ENCODE measurements at places on chromosomes 11 and 22.

- DNase-seq, result no peak
Measured at GRCh38 chr11:18071098-18071705, 25.1 kb upstream of the TPH1 start.

DNA sequence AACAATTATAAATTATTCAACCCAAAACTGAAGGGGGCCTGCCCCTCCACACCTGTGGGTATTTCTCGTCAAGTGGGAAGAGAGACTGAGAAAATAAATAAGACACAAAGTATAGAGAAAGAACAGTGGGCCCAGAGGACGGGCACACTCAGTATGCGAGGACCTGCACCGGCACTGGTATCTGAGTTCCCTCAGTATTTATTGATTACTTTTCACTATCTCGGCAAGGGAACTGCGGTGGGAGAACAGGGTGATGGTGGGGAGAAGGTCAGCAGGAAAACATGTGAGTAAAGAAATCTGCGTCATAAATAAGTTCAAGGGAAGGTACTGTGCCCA is 3.2 kb downstream of the C11orf54 start:
- DNase-seq, result no peak

- peak; percentile 76 for DNase-seq
Measured at GRCh38 chr11:59187587-59187986, 15.7 kb downstream of the DTX4 start.

DNA sequence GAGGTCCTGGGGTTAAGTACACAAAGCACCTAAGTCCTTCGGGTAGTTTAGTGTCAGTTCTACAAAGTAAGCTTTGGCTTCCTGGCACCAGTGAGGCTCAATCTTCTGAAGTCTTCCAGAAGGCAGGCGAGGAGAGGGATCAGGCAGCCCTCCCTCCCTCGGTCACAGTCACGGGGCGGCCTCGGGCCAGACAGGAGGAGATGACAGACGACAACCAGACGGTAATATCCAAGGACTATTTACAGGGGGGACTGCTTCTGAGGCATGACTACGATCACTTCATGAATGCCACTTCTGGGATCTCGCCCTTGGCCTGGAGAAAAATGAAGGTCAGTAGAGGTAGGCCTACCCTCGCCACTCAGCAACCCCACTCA is 383 bp upstream of the TMEM223 start:
- DNase-seq, result no peak

DNA sequence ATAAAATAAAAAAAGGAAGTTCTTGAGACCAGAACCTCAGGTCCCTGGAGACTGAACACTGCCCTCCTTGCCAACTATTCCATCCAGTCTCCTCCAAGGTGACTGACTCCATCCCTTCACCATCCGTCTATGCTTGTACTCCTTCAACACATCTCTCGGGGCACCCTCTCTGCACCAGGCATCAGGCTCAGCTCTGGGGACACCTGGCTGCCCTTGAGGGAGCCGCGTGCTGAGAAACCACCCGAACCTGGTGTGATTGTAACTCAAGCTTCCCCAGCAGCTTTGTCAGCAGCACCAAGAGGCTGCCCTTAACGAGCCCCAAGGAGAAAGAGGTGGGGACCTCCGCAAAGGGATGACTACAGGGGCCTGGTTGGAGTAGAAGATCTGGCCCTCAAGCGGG is 1.7 kb downstream of the PTPN5 start:
- DNase-seq, result no peak

DNA sequence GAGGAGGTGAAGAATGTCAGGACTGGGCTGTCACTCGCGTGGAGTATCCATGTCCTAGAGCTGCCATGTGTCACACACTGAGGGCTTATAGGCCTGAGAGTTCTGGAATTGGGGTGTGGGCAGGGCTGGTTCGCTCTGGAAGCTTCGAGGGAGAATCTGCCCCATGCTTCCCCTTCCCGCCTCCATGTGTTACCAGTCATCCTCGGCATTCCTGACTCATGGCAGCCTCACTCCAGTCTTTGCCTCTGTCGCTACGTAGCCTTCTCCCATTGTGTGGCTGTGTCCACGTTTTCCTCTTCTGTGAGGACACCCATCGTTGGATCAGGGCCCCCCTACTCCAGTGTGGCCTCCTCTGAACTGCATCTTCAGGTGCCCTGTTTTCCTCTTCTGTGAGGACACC is 301.2 kb downstream of the TBC1D22A start:
- no peak for DNase-seq

- peak; percentile 29 for DNase-seq
Measured at GRCh38 chr22:46983046-46983445, 220.6 kb downstream of the TBC1D22A start.

DNA sequence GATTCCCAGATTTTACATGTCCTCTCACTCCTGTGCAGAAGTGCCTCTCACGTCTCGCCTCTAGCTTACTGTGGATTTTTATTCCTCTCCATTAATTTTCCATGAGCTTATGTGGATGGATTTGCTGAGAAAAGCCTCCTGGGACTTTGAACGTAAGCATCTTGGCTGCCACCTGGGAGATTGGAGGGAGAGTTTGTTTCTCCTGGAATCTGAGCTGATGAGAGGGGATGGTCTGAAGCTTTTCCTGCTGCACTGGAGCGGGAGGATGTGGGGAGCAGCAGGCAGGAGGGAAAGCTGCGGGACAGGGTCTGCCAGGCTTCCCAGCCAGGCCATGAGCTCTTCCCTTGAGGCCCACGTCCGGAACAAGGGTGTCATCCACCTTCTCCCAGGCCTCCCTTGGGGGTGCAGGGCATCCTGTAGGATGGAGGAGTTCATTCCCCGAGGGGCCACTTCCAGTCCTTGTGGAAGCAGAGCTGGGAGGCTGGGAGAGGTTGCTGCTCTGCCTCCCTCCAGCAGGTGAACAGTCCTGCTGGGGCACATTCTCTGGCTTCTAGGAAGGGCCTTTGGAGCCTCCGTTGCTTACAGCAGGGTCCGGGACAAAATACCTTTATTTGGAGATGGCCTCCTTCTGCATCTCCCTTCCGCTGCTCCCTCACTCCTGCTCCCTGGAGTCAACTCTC is 3.6 kb upstream of the SHANK2 start:
- no peak for DNase-seq

DNA sequence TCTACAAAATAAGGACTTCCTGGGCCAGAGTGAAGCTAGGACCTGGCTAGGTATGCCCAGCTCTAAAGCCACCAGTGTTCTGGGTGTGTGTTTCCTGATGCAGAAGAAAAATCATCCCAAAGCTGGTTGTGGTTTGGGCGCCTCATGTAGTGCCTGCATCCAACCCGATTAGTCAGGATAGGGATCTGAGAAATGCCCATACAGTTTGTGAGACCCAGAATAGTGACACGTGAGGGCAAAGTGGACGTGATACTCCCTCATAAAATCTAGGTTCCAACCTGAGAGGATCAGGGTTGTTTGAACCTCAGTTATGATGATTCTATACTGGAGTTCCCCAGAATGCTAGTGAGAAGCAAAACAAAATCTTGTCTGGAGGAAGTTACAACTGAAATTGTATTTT is 238.4 kb downstream of the TBC1D22A start:
- no peak for DNase-seq

DNA sequence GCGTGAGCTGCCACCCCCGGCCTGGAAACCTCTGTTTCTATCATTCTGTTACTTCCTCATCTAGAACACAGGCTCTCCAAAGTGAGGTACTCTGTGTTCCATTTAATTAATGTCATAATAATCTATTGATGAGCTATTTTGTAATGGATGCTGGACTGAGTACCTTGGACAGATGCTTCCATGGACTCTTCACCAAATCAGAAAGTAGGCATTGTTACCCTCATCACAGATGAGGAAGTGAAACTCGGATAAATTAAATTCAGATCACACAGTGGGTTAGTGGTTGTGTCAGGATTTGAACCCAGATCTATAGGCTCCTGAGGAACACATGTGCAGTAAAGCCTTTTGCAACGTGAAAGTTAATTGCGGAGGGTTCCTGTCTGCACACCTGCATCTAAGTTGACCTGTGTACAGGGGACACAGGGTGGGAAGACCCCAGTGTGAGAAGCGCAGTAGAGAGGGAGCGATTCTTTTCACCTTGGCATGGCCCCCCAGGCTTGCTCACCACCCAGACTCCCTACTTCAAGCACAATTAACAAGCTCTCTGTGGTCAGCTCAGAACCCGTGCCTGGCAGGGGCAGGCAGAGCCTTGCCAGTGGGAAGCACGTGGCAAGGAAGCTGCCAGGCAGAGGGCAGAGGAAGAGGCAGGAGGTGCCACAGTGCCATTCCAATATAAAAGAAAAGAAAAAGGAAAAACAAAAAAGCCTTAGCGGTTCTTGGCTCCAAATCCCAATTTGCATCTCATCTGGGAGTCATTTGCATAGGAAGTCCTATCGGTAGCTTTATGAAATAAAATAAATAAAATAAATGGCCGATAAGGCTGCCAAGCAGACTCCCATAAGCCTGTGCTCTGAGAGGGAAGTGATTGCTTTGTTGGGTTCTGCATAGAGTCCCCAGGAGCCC is 239.3 kb downstream of the GRIK4 start:
- DNase-seq, result no peak

DNA sequence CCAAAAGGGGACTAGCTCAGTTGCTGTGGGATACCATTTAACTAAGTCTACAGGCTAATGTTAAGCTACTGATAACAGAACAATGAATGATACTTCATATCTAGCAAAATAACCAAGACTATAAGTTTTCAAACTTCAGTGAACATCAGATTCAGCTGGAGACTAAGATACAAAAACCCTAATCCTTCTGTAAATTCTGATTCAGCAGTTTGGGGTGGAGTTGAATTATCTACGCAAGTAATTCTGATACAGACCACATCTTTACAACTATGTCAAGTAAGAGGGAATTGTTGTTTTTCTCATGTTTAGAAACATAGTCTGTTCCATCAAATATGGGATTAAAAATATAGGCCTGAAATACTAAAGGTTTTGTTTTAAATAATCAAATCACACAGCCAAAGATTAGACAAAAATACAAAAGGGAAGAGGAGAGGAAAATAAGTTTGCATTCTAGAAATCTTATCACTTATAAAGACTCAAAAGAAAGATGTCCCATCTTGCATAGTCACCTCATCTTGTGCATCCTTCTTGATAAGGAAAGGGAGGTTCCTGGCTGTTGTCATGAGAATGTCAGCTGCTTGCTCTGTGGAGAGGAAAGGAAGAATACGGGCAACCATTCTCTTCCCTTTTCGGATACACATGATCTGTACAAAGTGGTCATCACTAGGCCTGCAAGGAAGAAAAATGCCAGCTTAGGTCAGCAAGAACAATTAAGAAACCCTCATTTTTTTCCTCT is 21.4 kb downstream of the PATL1 start:
- DNase-seq, result no peak

- DNase-seq, result no peak
Measured at GRCh38 chr11:36454551-36454940, 55.5 kb downstream of the TRAF6 start.

- no peak for DNase-seq
Measured at GRCh38 chr22:38786631-38787030, 7.3 kb downstream of the DNAL4 start.

GRCh38 chr22:41538583-41538982 is 5.7 kb downstream of the POLR3H start:
- DNase-seq, result no peak

DNA sequence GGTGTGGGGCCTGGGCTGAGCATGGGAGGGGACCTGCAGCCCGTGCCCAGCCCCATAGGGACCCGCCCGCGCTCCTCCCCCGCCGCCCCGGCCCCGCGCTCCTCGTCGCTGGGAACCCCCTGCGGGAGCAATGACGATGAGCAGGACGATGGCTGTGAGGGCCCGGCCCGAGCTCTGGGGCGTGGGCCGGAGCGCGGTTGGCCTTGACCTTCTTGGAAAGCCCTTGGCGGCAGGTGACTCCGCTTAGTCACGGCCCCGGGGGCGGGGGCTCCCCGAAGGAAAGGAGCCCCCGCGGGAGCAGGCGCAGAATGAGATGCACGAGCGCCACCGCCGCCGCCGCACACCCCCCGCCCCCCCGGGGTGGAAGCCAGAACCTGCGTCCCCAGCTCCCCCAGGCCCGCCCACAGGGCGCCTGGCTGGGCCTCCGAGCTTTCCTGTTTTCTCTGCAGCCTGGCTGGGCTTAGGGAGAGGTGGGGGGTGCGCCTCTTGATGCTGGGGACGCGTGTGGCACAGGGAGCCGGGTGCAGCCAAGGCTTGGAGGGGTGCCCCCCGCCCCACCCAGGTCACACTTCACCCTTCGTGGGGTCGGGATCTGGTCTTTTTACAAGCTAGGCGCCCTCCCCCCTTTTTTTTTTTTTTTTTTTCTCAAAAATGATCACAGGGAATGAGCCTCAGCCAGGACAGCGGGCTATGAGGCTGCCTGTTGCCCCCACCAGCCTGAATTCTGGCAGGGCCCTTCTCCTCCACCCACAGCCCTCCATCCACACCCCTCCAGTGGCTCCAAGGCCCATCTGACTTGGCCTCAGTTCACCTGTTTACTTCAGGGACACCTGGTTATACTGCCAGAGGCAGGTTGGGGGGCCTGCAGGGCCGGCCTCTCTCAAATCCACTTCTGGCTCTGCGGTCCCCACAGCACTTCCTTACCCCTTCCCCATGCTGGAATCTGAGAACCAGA is 17.9 kb downstream of the CRELD2 start:
- DNase-seq, result peak; percentile 95

GRCh38 chr11:36059660-36060059 is 115.8 kb downstream of the LDLRAD3 start:
- DNase-seq, result no peak

- DNase-seq, result peak; percentile 92
Measured at GRCh38 chr22:31286360-31287255, 5.7 kb downstream of the PIK3IP1 start.

GRCh38 chr11:1752907-1753228 is 2.5 kb upstream of the IFITM10 start:
- DNase-seq, result no peak

- DNase-seq, result no peak
Measured at GRCh38 chr11:6719576-6719975, 36.4 kb upstream of the MRPL17 start.

DNA sequence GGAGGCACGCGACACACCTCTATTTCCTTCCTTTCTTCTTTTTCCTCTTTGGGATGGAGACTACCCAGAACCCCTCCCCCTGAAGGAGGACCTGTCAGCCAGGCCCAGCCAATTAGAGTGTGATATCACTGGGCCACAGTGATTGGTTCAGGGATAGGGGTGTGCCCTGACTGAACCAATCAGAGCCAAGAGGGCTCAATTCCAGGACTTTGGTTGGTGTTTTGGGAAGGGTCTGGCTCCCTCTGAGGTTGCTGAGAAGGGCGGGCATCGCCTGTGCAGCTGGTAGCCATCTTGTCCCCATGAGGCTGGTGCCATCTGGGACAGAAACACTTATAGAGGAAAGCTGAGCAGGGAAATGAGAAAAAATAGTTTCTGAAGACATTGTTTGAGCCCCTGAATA is 71.4 kb downstream of the CHST1 start:
- DNase-seq, result no peak

DNA sequence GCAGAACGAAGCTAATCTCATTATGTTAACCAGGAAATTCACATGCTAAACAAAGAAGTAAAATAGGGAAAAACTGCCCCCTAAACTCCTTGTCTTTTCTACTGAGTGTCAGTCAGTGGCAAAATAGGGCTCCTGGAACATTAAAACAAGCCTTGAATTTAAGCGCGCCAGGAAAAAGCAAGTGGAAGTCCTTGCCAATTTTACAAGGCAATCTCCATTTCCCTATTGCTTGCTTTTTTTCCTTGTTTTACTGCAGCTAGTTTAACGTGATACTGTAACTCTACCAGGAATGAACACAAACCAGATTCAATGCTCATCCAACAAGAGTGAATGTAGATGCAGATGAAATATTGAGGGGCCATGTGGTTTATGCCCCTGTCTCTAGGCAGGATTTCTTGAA is 28.1 kb upstream of the KIRREL3 start:
- DNase-seq, result no peak

- DNase-seq, result no peak
Measured at GRCh38 chr11:68398995-68399851, 61.3 kb upstream of the PPP6R3 start.
